Astrocyte of the cerebellum (primary cell): ENCODE measurements at places on chromosomes 11 and 22.

DNA sequence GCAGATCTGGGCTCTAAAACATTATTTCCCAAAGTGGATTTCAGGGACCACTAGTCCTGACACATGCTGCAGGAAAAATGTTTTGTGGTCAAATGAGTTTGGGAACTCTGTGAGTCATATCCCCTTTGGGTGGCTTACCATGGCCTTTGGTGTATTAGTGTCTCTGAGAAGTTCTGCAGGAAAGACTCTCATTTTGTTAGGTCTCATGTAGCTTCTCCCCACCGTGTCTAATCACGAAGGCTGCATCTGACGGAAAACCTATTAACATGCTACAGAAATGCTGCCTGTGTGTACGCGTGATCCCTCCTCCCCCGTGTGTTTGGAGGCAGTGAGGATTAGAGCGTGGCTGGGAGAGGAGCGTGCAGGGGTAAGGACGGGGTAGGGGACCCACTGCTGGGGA lies 191.7 kb downstream of the ST3GAL4 start:
- peak; percentile 88 for DNase-seq

GRCh38 chr11:45289369-45289768 lies 3.2 kb upstream of the SYT13 start:
- DNase-seq = no peak

GRCh38 chr22:36933629-36934417 lies 20.4 kb downstream of the CSF2RB start:
- DNase-seq = no peak

- no peak for DNase-seq
These were observed 5.5 kb downstream of the YDJC start for GRCh38 chr22:21624120-21624879.

GRCh38 chr11:2376751-2377451 lies at the start of gene CD81:
Gene CD81, plus strand, starts transcription at chr11:2377310. Its CDS starts 240 bp downstream, at chr11:2377550.
- DNase-seq = no peak

DNA sequence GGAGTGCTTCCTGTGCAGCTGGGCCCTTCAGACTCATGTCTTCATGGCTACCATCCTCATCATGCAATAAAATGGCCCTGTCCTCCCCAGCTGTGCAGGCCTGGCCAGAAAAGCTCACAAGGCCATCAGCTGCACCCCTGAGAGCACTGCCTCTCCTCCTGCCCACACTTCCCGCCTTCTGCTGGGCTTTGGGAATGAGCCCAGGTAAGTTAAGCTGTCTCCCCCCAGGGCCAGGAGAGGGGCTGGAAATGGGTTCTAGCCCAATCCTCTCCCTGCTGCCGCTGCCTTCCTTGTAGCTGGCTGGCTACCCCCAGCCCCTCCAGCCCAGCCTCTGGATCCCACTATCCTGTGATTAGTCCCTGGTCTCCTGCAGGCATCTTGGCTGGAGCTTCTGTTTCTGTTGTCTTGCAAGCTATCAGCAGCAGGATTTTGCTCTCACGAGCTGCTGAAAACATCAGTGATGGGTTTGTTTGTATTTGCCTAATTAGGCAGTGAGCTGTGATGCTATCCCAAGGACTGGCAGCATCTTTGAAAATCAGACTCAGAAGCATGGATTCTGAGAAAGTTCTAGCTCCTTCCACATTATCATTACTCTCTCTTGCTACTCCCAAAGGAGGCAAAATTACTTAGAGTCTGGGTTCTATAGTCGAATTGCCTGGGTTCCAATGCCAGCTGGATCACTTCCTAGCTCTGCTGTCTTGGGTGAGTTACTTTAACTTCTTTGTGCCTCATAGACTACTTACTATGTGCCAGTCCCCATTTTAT lies 168.1 kb downstream of the ST3GAL4 start:
- no peak for DNase-seq

- no peak for DNase-seq
These were observed 8.5 kb upstream of the XBP1 start for GRCh38 chr22:28808716-28809355.

GRCh38 chr11:13495929-13496328 lies at the start of gene PTH:
Gene PTH, minus strand, starts transcription at chr11:13495997. Its CDS starts 3,142 bp downstream, at chr11:13492855.
- DNase-seq = no peak

- DNase-seq = no peak
These were observed 69.0 kb downstream of the WNT7B start for GRCh38 chr22:45907996-45908395.

DNA sequence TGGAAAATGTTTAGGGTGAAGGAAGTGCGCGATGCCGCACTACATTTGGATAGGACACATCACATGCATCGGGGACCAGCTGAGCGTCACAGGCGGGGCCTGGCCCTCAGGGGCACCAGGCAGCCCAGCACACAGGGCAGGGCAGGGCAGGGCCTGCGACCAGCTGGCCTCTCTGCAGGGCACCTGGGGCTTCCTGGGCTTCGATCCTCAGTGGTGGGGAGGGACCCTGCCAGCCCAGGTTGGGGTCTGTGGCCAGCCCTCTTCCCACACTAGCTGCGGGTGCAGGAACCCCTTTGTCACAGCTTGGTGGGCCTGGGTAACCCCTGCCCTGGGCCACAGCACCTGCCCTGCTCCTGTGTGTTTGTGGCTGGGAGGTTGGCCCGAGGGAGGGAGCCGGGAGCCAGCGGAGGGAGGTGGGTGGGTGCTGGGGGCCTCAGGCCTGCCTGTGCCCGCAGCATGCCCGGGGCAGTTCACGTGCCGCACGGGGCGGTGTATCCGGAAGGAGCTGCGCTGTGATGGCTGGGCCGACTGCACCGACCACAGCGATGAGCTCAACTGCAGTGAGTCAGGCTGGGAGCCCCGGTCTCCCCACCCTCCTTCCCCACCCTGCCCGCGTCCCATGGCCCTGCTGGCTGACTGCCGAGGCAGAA lies 37.9 kb downstream of the ST14 start:
- no peak for DNase-seq

- no peak for DNase-seq
These were observed 21.3 kb downstream of the CAPRIN1 start for GRCh38 chr11:34072832-34073231.

- no peak for DNase-seq
These were observed 1398.1 kb downstream of the BRD1 start for GRCh38 chr22:48429446-48430020.

GRCh38 chr11:811446-812245 lies 1.9 kb downstream of the RPLP2 start:
- no peak for DNase-seq

- DNase-seq = no peak
These were observed 1.8 kb downstream of the YWHAH start for GRCh38 chr22:31945971-31946680.

GRCh38 chr22:47197773-47198500 lies 435.5 kb downstream of the TBC1D22A start:
- no peak for DNase-seq

DNA sequence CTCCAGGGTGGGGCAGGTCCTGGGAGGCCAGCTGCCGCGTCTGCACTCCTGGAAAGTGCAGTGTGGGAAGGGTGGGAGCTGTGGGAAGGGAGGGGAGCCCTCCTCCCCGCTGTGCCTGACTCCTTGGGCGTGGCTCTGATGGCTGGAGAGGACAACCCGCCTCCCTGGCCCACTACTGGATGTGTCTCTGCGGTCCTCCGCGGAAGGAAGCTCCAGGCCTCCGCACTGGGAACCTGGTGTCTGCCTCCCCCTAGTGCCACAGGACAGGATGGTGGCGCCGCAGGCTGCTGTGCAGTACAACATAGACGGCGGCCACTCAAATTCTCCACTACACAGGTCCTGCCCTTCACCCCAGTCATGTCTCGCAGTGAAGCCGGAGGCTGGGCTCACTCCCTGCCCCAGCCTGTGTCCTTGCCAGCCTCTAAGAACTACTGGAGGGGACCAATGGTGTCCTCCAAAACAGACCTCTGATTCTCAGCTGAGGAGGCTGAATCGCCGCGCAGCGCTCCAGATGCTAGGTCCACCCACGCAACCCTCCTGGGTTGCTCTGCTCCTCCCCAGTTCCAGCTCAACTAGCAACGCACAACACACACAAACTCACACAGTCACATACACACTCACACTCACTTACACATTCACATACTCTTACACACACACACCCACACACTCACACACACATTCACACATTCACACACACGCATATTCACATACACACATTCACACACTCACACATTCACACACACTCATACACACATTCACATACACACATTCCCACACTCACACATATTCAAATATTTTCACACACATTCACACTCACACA lies 12.4 kb upstream of the DSCAML1 start:
- DNase-seq = no peak

DNA sequence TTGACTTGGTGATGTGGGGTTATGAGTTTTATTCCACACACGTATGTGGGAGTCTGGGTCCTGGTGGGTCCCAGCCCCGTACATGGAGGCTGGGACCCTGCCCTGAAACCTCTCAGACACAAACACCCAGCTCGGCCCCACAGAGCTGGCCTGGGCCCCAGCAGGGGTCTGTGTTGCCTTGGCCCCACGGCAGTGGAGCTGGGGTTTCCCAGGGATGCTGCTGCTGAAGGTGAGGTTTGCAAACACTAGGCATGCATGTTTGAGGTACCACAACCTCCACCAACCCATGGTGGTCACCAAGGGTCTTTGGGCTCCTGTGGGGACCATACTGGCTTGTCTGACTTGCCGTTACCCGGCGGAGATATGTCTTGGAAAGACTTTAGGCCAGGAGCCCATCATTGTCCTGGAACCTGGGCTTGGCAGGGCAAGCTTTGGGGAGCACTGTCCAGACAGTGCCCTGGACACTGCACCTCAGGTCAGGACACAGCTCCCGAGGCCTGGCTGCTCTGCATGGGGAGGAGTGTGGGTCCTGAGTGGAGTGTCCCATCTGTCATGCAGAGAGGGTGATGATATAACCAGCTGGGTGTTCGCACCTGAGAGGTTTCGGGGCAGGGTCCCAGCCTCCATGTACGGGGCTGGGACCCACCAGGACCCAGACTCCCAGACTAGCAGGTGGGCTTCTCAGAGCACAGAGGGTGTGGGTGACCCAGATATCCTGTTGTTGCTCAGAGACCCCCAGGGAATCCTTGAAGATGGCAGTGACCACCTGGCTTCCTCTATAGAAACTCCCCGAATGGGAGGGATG lies 63.3 kb downstream of the KCNQ1 start:
- no peak for DNase-seq

DNA sequence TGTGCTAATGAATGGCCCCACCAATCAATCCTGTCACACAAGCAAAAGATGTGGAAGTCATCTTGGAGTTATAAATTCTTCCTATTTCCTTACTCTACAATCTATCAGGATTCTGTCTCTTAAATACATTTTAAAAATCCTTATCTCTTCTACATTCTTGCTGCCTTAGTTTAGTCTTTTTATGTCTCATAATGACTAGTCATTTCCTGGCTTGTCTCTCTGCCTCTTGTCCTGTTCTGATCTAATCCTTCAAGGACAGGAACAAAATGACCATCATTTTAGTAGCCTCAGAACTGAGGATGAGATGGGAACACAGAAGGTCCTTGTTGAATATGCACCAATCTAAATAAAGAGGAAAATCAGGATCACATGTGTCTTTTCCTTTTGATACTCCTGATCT lies 56.6 kb upstream of the LIN7C start:
- no peak for DNase-seq

DNA sequence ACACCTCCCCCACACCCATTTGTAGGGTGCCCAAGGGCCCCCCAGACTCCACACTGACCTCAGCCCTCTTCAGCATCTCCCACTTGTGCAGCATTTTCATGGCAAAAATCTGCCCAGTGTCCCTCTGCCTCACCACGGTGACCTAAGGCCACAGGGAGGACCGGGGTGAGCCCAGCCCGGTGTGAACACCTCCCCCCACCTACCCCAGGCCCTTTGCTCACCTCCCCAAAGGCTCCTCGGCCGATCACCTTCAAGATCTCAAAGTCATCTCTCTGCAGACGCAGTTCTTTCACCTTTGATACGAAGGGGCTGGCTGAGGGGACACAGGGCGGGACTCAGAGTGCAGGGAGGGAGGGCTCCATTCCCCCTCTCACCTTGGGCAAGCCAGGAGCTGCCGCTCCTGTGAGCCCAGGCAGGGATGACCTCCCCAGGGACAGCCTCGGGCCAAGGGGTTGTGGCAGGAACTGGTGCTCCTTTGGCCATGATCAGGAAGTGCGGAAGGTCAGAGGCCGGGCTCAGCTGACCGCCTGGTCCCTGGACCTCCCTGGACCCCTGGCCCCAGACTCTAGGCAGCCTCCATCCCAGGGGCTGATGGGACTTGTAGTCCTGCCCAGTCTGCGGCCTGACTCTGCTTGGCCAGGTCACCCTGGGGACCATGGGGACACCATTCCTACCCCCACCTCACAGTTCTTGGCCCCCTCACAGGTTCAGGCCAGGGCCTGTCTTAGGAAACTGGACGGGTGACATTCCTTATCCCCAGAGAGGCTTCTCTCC lies 2.7 kb downstream of the CDC42BPG start:
- DNase-seq = no peak

- DNase-seq = no peak
These were observed 60.2 kb downstream of the USP35 start for GRCh38 chr11:78248903-78249302.

GRCh38 chr11:119486016-119486415 lies 63.0 kb upstream of the THY1 start:
- no peak for DNase-seq

DNA sequence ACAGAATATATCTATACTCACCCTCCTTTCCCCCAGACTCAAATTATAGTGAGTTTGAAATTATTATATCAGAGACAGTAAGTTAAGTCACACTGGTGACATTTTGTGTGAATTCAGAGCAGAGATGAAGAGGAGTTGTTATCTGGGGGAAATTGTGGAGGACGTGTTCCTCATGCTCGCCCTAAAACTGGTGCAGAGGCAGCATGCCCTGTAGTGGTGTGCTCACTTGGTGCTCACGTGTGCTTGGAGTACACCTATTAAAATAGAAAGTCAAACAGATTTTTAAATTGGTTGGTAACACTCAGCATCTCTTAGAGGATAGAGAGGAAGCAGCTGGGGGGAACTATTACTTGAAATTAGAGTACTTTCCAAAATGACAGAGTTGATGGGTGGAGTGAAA lies 51.6 kb upstream of the ADSL start:
- DNase-seq = no peak

DNA sequence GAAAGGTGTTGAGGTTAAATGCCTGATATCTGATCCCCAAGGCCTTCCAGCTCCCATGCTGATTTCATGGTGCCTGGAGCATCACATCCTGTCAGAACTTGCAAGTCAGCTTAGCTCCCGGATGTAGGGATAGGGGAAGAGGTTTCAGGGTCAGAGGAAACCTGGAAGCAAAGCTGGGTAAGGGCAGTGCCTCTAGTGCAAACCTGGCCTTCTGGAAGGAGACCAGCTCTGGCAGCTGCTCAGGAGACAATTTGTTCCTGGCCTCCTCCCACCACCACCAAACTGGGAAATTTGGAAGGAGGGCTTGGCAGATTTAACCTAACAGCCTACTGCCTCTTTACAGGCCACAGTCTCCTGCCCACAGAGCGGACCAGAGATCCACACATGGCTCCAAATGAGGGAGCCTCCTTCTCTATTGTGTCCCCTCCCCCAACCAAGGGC lies 9.2 kb upstream of the TSKU start:
- no peak for DNase-seq

DNA sequence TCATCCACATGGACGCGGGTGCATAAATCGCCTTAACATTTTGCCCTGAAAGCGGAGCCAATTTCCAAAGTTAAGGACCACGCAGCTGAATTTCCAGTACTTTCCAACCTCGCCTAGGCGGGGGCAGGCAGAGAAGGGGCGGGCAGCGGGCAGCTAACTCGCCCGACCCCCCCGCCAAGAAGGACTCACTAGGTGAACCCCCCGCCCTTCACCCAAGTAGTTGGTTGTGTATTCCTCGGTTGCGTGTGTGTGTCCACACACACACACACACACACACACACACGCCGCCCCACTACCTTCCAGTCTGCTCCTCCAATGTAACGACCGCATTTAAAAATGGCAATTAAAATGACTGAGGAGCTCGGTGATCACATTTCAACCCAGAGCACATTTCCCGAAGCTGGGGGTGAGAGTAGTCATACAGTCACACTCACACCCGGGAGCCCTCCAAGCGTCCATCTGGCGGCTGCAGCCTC lies 1.4 kb downstream of the TENM4 start:
- DNase-seq = no peak
